ENCODE measurements at places on chromosomes 11 and 22. TPM values are rescaled to one million over a fixed set of nuclear protein-coding genes. Genes with fewer than 3 reads are reported as not detected.

The TRIM48 gene
- total RNA-seq, result not detected

The MRGPRE gene
- not detected for total RNA-seq

The OR8D4 gene
- 0.58 TPM for total RNA-seq

The MMP13 gene
- total RNA-seq, result not detected

The KCNQ1 gene
- 3.1 TPM for total RNA-seq

The FXYD2 gene
- 7.7 TPM for total RNA-seq

The OR51B2 gene
- not detected for total RNA-seq

The SMIM38 gene
- 0.65 TPM for total RNA-seq

The C11orf16 gene
- not detected for total RNA-seq

DNA sequence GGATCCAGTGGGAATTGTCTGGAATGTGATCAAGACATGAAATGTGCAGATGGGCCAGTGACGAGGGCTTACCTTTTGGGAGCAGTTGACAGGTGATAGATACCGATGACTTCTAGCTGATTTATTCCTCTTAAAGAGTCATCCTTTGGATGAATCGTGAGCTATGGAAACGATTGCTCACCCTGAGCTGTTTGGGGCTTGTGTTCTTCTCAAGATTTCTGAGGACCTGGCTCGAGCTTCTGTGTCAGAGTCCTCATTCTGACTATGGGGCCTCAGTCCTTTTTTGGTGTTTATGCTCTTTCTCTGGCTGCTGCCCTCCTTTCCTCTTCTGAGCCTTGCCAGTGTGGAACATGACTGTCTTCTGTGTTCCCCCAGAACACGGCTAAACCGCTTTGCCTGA, 11.9 kb upstream of the AMPD3 start:
- no peak overlapping the region for H3K27ac ChIP-seq
- H3K4me3 ChIP-seq, result no peak overlapping the region
- peaks cover 7% of the 10 kb centered on the region for H3K4me1 ChIP-seq
- no peaks in the 10 kb centered on the region for H3K36me3 ChIP-seq

DNA sequence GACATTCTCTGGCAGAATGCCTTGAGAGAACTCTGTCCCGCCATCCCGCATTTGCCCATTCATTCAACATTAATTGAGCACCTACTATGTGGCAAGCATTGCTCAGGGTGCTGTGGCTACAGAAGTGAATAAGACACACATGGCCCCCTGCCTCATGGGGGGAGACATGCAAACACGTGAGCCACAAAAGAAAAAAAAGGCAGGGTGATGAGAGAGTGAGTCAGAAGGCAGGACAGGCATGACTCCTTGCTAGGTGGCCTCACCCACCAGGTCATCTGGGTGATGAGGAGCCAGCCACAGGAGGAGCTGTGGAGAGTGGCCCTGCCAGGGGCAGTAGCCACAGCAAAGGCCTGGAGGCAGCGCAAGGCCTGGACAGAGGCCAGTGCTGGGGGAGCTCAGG, 4.9 kb downstream of the CHRM4 start:
- DNase-seq, result no peak
- peaks cover 49% of the 10 kb centered on the region for H3K27me3 ChIP-seq
- peaks cover 21% of the 10 kb centered on the region for H3K4me1 ChIP-seq
- H3K36me3 ChIP-seq, result peaks cover 4% of the 10 kb centered on the region

- no peaks in the 10 kb centered on the region for H3K36me3 ChIP-seq
- no peak for DNase-seq
- H3K4me1 ChIP-seq, result peaks cover 21% of the 10 kb centered on the region
- no peak overlapping the region for H3K27ac ChIP-seq
- H3K4me3 ChIP-seq, result no peak overlapping the region
- no peaks in the 10 kb centered on the region for H3K27me3 ChIP-seq
Observed at GRCh38 chr11:47987310-47987709, 7.0 kb downstream of the PTPRJ start.

DNA sequence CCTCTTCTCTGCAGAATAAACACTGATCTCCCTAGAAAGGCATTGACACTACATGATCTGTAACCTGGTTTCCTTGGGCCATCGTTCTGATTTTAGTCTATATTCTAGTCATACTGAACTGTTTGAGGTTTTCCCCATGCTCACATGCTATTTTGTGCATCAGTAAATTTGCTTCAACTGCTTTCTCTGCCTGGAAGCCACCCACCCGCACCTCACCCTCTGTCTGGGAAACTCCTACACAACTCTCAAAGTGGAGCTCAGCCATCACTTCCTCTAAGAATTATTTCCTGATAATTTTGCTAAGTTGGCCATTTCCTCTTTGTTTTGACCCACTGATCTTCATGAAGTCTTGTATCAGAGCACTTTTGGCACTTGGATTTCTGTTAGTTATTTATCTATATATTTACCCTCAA, 36.1 kb downstream of the MMP20 start:
- H3K4me1 ChIP-seq, result no peaks in the 10 kb centered on the region
- no peak overlapping the region for H3K27ac ChIP-seq
- no peaks in the 10 kb centered on the region for H3K36me3 ChIP-seq
- no peak overlapping the region for H3K4me3 ChIP-seq
- no peak for DNase-seq

DNA sequence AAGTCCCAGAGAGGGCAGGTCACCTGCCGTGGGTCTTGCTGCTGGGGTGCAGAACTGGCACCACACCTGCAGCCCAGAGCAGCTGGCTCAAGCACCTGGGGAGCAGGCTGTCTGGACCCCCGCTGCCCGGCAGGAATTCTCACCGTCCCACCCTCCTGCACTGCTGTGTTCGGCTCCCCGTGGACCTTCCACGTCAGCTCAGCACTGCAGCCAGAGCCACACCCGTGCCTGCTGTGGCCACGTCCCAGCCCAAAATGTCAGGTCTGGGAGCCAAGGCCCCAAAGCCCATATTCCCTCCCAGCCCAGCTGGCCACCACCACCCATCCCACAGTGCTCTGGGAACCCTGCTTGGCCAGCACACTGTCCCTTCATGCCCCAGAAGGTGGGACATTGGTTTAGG, 28.0 kb upstream of the MYRF start:
- DNase-seq, result no peak
- no peak overlapping the region for H3K4me3 ChIP-seq
- H3K36me3 ChIP-seq, result peaks cover 7% of the 10 kb centered on the region
- no peak overlapping the region for H3K27ac ChIP-seq
- H3K27me3 ChIP-seq, result no peaks in the 10 kb centered on the region
- H3K4me1 ChIP-seq, result no peaks in the 10 kb centered on the region

GRCh38 chr11:68403831-68404230, 56.7 kb upstream of the PPP6R3 start:
- no peak overlapping the region for H3K4me3 ChIP-seq
- peaks cover 8% of the 10 kb centered on the region for H3K4me1 ChIP-seq
- no peak overlapping the region for H3K27ac ChIP-seq
- no peak for DNase-seq
- peaks cover 29% of the 10 kb centered on the region for H3K36me3 ChIP-seq

- H3K27ac ChIP-seq, result peak overlapping the region; percentile 56
- no peaks in the 10 kb centered on the region for H3K27me3 ChIP-seq
- H3K4me3 ChIP-seq, result no peak overlapping the region
- H3K36me3 ChIP-seq, result peaks cover 18% of the 10 kb centered on the region
Observed at GRCh38 chr22:37967637-37968451, 14.3 kb downstream of the POLR2F start.

GRCh38 chr11:8362491-8362890, 98.8 kb upstream of the LMO1 start:
- DNase-seq, result no peak
- H3K27ac ChIP-seq, result no peak overlapping the region
- H3K4me1 ChIP-seq, result no peaks in the 10 kb centered on the region
- no peak overlapping the region for H3K4me3 ChIP-seq
- no peaks in the 10 kb centered on the region for H3K27me3 ChIP-seq
- H3K36me3 ChIP-seq, result no peaks in the 10 kb centered on the region

DNA sequence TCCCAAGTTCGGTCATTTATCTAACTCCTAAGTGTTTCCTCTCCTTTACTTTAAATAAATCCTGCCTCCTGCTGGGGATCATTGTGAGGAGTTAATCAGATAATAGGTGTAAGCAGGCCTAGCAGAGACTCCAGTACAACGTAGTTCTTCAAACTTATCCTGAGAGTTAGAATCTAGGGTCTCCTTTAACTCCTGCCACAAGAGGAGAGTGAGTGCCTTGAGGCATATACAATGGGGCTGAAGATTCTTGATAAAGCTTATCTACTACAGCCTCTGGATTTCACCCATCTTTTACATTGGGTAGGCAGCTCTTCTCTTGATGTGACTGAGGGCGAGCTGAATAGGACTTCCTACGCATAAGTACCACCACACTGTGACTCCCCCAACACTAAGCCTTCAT, 3.1 kb upstream of the GALNT18 start:
- H3K27ac ChIP-seq, result no peak overlapping the region
- no peak for DNase-seq
- H3K36me3 ChIP-seq, result no peaks in the 10 kb centered on the region
- H3K27me3 ChIP-seq, result peaks cover 51% of the 10 kb centered on the region
- peaks cover 11% of the 10 kb centered on the region for H3K4me1 ChIP-seq
- H3K4me3 ChIP-seq, result no peak overlapping the region

DNA sequence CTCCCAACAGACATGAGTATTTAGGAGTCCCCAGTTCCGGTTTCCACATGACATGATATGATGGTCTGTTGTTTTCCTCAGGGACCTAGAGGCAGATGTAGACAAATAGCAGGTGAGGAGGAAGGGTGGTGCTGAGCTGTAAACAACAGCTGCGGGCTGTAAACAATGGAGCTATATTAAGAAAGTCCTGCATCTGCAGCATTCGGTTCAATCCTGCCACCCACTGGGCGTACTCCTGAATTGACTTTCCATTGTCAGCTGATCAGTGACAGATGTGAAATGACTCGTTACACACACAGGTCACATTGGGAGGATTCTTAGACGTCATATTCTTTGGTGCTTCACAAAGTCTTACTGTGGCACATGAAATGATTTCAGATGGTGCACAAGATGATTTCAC, 26.8 kb upstream of the RAG1 start:
- H3K27me3 ChIP-seq, result no peaks in the 10 kb centered on the region
- no peaks in the 10 kb centered on the region for H3K4me1 ChIP-seq
- DNase-seq, result no peak
- H3K4me3 ChIP-seq, result no peak overlapping the region

DNA sequence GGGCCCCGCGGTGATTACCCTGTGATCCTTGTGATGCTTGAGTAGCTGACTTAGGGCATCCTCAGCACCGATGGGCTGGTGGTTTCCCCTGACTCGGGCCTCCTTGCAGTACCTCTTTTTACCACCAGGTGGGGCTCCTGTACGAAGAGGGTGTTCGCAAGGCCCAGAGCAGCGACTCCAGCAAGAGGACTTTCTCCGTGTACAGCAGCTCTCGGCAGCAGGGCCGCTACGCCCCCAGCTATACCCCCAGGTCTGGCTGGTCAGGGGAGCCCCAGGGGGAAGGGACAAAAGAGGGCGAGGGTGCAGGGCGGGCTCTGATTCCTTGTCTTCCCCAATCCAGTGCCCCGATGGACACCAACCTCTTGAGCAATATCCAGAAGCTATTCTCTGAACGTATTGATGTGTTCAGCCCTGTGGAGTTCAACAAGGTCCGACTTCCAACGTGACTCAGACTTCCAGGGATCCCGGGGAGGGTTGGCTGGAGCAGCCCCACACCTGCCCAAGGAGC, 1.3 kb upstream of the TM7SF2 start:
- no peaks in the 10 kb centered on the region for H3K27me3 ChIP-seq
- H3K27ac ChIP-seq, result no peak overlapping the region
- peak; percentile 92 for DNase-seq

DNA sequence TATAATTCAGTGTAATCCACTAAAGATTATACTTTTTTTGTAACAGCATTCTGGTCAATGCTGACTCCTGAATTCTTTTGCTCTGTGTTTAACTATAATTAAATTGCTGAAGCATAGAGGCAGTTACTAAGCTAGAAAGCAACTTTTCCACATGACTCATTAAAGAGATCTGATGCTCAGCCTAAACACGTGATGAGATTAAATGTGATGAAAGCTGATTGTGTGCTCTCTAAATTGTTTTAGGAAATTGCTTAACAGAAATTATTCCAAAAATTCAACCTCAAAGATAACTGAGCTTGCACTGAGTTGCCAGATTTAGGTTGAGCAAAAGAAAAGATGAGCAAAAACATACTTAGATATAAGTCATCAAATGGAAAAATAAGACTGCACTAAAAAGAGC, 1033.6 kb downstream of the FAM181B start:
- no peak for DNase-seq
- H3K27me3 ChIP-seq, result no peaks in the 10 kb centered on the region
- H3K4me1 ChIP-seq, result no peaks in the 10 kb centered on the region
- H3K4me3 ChIP-seq, result no peak overlapping the region

DNA sequence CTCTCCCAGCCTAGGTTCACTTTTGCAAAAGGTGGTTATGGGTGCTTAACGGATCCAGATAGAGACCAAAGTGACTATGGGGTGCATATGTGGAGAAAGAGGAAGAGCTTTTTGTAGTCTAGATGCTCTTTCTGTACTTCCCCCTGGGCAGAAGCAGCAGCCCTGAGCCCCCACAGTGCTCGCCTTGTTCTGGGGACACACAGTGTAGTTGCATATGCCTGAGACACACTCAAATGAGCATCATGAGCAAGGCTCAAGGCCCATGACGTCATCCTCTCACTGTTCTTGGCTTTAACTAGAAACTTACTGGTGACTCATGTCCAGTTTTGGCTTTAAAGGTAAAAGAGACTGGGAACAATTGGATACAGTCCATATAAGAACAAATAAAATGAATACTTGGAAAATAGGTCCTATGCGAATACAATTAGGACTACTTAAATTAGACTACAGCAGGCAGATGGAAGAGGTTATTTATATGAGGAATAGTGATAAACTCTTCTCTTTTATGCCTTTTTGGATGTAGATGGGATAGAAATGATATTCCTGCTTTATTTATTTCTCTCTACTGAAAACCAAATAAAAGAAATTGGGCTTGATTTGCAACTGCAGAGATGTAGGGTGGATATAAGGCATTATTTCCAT, 20.1 kb upstream of the PEX26 start:
- H3K4me3 ChIP-seq, result no peak overlapping the region
- H3K4me1 ChIP-seq, result peaks cover 24% of the 10 kb centered on the region
- H3K27ac ChIP-seq, result no peak overlapping the region
- peaks cover 3% of the 10 kb centered on the region for H3K27me3 ChIP-seq
- H3K36me3 ChIP-seq, result peaks cover 2% of the 10 kb centered on the region

GRCh38 chr11:72859126-72859525, 44.9 kb downstream of the ATG16L2 start:
- peaks cover 2% of the 10 kb centered on the region for H3K4me1 ChIP-seq
- no peaks in the 10 kb centered on the region for H3K27me3 ChIP-seq
- H3K36me3 ChIP-seq, result peaks cover 6% of the 10 kb centered on the region
- no peak overlapping the region for H3K27ac ChIP-seq
- no peak overlapping the region for H3K4me3 ChIP-seq

DNA sequence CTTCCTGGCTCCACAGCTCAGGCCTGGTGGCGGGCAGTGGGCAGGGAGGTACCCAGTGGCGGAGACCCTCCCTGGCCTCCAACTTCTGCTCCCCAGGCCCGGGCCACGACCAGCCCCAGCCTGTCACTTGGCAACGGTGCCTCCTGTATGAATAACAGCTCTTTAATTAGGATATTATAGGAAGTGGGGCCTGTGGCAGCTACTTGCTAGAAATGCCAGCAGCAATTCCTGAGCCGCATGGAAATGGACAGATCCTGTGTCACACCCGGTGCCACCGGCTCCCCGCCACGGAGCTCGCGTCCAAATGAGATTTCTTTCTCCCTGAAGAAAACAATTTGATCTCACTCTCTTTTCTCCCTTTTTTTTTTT, 104.5 kb downstream of the CHST1 start:
- H3K36me3 ChIP-seq, result no peaks in the 10 kb centered on the region
- no peak overlapping the region for H3K4me3 ChIP-seq
- no peak overlapping the region for H3K27ac ChIP-seq
- H3K27me3 ChIP-seq, result peaks cover 31% of the 10 kb centered on the region
- H3K4me1 ChIP-seq, result no peaks in the 10 kb centered on the region

Data from progenitor cell of endocrine pancreas (in vitro differentiated cells).